ENCODE measurements at places on chromosomes 3 and 15. TPM values are rescaled to one million over a fixed set of nuclear protein-coding genes. Genes with fewer than 3 reads are reported as not detected.

NEK10 gene
- total RNA-seq, result 5.0 TPM

PLA2G4D gene
- 4.8 TPM for total RNA-seq

THPO gene
- 68.1 TPM for total RNA-seq

TRIP4 gene
- total RNA-seq, result 15.5 TPM

SGO1 gene
- total RNA-seq, result 4.4 TPM

C3orf85 gene
- not detected for total RNA-seq

FSTL1 gene
- total RNA-seq, result 530 TPM

HRH1 gene
- 10.1 TPM for total RNA-seq

NR2E3 gene
- 0.79 TPM for total RNA-seq

ACKR4 gene
- 41.2 TPM for total RNA-seq

ADCY5 gene
- total RNA-seq, result 4.0 TPM

CTXN2 gene
- total RNA-seq, result not detected

SIAH2 gene
- 26.7 TPM for total RNA-seq

CHRM5 gene
- total RNA-seq, result not detected

BCL6 gene
- total RNA-seq, result 32.2 TPM

SLC51A gene
- 0.49 TPM for total RNA-seq

GOLGA8H gene
- 1.2 TPM for total RNA-seq

GP9 gene
- 0.49 TPM for total RNA-seq

FILIP1L gene
- 40.1 TPM for total RNA-seq

Measured in skin of body (tissue), 3 donors.